ENCODE measurements at places on chromosomes 6 and 20.

DNA sequence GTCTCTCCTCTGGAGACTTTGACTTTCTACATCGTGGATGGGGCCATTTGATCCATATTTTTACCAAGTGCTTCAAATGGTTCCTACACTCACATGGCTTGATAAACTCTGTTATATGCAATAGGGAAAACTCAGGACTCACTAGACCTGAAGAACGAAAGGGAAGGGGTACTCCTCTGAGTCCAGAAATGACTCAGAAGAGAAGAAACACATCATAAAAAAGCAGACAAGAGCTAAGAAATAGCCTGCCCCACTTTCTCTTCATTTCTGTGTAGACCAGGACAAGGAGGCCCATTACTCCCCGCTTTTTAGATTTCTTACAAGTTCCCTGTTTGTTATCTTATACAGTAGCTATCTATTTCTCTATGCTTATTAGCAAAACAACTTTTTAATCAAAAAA lies 369.8 kb upstream of the ARID1B start:
- no peak for DNase-seq

DNA sequence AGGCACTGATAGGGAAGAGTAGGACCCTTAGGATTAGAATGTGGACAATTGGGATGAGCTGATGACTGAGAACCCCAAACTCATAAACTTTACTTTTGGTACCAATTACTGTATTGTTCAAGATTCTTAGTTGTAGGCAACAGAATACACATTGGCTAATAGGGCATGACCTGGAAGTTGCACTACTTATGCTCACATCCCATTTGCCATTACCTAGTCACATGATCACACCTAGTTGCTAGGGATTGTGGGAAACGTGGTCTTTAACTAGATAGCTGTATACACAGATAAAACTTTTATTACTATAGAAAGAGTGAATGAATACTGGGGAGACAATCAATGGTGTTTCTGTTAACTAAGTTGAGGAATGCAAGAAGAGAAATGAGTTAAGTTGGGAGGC lies 113.4 kb upstream of the AKIRIN2 start:
- peak; percentile 9 for DNase-seq

GRCh38 chr6:125014661-125014957 lies 52.4 kb downstream of the RNF217 start:
- DNase-seq, result no peak

DNA sequence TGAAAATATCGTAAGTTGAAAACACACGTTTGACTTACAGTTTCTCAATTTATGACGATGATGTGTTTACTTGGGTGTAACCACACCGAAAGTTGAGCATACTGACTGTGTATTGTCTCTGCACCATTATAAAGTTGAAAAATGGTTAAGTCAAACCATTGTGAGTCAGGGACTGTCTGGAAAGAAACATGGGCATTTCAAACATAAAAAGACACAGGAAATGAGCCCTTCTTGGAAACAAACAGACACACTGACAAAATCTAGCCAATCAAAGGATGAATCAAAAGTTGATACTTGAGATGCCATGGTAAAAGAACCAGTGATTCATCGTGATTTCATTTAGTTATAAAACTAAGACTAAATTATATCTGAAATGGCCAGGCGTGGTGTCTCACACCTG lies 5.3 kb downstream of the POPDC3 start:
- no peak for DNase-seq

GRCh38 chr20:44494681-44495080 lies 19.0 kb downstream of the TTPAL start:
- no peak for DNase-seq

- no peak for DNase-seq
Measured at GRCh38 chr20:2485661-2486060, 15.1 kb upstream of the SNRPB start.

DNA sequence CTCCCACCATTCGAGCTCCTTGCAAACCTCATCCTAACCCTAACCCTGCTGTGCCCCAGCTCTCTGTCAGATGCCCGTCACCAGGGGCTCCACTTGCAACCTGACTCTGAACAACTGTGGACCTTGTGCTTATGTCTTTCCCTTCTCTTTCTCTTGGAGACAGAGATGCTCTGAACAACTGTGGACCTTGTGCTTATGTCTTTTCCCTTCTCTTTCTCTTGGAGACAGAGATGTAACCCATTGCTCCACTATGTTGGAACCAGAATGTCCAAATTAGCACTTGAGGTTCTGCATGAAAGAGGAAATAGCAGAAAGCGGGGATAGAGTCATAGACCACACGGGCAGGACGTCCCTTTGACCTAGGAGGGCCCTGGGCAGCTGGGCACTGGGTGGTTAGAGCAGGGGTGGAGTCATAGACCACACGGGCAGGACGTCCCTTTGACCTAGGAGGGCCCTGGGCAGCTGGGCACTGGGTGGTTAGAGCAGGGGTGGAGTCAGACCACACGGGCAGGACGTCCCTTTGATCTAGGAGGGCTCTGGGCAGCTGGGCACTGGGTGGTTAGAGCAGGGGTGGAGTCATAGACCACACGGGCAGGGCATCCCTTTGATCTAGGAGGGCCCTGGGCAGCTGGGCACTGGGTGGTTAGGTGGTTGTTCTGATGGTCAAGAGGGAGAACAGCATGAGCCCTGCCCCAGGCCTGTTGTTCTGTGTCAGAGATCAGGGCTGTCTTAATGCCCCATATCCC lies 22.2 kb downstream of the PCMTD2 start:
- DNase-seq, result no peak

DNA sequence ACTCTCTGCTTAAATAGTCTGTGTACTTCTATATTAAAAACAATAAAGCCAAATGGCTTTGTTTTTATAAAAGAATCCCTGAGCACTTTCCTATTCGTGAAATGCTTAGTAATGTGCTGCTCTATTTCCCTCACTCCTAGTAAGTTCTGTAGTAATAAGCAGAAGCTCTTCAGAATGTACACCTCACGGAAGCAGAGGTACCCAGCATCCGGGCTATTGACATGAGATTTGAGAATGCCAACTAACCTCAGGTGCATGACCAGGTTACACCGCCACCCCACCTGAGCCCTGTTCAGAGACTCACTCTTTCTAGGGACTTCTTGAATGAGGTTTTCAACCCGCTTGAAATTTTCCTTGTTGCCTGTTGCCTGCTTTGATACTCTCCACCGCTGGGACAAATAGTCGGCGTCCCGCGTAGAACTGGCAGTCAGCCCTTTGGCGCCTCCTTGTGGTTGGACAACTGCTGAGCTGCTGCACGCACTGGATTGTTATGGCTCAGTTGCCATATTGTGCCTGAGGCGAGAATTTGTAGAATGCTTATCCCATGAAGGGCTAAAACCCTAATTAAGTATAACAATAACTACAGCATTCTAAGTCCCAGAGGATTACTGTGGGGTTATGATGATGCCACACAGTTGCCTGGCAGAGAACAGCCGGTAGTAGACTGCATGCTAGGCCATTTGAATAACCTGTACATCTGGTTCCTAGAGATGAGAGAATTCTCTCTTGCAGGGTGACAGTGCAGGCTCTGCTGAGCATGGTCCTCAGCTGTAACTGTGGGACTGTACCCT lies 95.4 kb downstream of the KHDC1L start:
- peak; percentile 90 for DNase-seq

- DNase-seq, result no peak
Measured at GRCh38 chr6:72944660-72945059, 280.6 kb downstream of the KHDC1L start.

- no peak for DNase-seq
Measured at GRCh38 chr6:14984519-14984853, 261.4 kb upstream of the JARID2 start.

GRCh38 chr6:141866731-141867497 lies 265.8 kb upstream of the GJE1 start:
- DNase-seq, result no peak

- DNase-seq, result no peak
Measured at GRCh38 chr6:166045173-166045859, 122.3 kb downstream of the TBXT start.

- no peak for DNase-seq
Measured at GRCh38 chr20:25288291-25289181, 40.7 kb downstream of the PYGB start.

DNA sequence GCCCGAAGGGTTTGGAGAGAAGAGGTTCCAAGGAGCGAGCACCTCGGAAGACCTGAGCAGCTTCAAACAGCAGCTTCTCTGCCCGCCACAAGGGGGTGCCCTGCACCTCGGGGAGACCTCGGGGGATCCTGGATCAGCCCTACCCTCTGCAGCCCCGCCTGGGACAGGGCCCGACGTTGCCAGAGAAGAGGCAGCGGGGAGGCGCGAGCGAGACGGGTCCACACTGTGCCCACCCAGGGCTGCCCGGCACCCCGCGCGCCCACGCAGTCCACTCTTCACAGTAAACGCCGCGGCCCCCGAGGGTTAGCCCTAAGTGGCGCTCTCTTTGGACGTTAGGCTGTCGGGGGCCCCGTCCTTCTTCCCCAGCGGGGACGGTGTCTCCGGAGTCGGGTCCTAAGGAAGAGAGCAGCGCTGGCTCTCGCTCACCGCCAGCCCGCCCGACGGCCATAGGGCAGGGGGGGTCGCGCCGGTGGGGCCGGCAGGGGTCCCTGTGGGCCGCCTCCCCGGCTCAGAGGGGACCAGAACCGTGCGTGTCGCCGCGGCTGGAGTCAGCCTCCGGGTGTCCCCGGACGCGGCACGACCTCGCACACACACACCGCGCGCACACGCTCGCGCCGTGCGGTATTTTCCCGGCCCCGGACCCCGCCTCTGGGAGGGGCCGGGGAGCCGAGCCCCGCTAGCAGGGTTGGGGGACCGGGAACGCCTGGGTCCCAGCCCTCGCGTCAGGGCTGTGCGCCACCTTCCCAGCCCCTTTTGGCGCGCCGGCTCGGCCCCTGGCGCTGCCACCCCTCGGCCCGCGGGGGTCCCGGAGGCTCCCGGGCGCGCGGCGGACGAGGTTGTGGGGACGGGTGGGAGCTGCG lies 929 bp downstream of the CDH22 start:
- peak; percentile 79 for DNase-seq

DNA sequence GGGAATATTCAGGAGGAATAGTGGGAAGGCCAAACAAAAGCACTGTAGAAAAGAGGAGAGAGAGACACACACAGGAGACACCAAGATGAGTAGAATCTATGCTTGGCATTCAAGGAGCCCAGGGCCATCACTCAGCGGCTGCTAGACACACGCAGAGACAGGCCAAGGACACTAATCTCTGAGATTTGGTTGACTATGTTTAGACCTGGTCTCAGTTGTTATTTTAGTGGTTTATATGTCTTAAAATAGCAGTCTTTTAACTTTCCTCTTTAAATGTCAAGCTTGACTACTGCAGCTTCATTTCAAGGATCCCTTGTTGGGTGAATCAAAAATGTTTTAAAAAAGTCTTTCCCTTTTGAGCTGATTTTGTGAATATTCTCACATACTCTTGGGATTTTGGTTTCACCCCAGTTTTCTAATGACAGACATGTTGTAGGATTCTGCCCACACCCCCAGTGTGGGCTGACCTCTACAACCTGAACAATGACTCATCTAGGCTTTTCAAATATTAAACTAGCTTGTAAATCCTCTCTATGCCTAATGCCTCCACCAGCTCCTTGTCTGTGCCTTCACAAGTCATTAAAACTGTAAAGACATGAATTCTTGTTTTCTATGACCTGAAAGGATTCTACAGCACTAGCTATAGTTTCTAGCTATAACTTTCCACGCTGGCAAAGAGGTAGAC lies 142.7 kb upstream of the EXOC2 start:
- no peak for DNase-seq

DNA sequence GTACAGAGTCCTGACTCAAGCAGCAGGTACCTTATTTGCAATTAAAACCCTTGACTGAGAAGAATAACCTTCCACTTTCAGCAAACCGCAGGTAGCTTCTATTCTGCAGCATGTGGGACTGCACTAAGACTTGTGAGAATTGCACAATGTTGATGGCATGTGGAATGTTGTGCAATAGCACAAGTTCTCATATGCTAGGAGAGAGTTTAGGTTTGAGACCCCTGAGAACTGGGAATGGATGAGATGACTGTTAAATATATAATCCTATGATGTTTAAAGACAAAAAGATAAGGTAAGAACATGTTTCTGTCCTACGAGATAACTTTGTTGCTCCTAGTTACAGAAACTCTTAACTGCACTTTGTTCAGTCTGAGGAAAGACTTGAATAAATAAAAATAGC lies 194.6 kb downstream of the OTOR start:
- DNase-seq, result no peak

DNA sequence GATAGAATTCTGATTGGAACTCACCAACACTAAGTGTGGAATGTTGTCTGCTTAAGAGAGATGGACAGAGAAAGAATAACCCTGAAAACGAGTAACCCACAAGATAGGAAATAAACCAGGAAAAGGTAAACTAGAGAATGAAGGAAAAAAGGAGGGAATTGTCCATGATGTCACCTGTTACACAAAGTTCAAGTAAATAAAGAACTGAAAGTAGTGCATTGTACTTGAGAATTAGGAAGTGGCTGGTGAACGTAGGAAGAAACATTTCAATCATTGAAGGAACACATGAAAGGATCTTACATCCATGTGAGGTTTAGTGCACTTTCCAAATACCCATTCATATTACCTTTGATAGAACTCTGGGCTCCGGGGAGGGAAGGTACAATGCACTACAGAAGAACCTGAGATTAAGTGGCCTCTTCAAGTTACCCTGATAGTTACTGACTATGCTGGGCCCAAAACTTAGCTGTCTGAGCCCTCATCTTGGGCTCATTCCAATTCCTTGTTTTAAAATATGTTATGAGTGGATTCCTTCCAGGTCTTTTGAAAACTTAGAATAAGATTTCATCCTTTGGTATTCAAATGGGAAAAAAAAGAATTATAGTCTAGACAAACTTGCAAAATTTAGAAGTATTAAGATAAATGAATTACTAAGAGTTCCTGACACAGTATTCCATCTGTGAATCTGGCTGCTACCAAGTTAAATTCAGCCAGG lies 1.1 kb upstream of the STX7 start:
- peak; percentile 8 for DNase-seq

- no peak for DNase-seq
Measured at GRCh38 chr6:150118627-150119026, 24.2 kb upstream of the PPP1R14C start.

- DNase-seq, result peak; percentile 85
Measured at GRCh38 chr20:47468290-47469050, 33.2 kb upstream of the NCOA3 start.

- no peak for DNase-seq
Measured at GRCh38 chr6:163954088-163954775, 539.7 kb downstream of the QKI start.

GRCh38 chr20:32524829-32525501 lies 60.2 kb downstream of the NOL4L start:
- DNase-seq, result no peak

- DNase-seq, result peak; percentile 57
Measured at GRCh38 chr6:28425944-28426541, 17.2 kb downstream of the ZSCAN23 start.

Measured in hematopoietic multipotent progenitor cell treated with erythropoietin and hydrocortisone succinate and interleukin-3 and kit ligand, for 6 days (in vitro differentiated cells).